Thyroid gland (tissue), 4 donors: ENCODE measurements at places on chromosomes 7 and 10.

GRCh38 chr7:27655184-27655583 is 7.5 kb downstream of the HIBADH start:
- DNase-seq: no peak

DNA sequence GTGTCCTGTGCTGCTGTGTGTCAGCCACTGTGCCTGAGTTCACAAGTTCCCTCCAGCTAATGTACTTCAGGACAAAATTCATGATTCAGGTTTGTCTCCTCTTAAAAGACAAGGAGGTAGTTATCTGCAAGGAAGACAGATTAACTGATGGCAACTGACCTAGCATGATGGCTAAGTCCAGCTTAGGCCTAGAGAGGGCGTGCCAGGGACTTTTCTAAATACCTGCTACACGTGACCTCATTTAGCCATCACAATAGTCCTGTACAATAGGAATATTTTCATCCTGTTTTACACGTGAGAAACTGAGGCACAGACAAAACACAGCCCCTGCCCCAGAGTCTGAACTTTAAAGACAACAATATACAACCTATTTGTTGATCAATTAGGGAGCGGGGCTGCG is 275.7 kb downstream of the XPNPEP1 start:
- no peak for DNase-seq

GRCh38 chr7:117731455-117731854 is 141.8 kb downstream of the CTTNBP2 start:
- no peak for DNase-seq

- no peak for DNase-seq
Observed at GRCh38 chr10:49297818-49298670, 926 bp upstream of the C10orf71 start.

- no peak for DNase-seq
Observed at GRCh38 chr10:20232079-20232705, 416.0 kb downstream of the PLXDC2 start.

DNA sequence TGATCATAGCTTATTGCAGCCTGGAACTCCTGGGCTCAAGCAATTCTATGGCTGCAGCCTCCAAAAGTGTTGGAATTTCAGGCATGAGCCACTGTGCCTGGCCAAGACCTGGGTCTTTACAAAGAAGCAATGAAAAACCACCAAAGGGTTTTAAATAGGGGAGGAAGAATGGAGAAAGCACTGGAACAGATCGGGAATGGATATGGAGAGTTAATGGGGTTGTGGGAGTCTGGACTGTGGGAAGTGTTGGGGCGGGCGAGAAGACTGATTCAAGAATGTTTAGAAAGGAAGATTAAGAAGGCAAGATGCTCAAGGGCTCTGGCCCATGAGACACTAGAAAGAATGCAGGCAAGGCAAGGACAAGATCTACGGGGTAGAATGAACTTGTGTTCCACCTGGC is 98.5 kb downstream of the CARD11 start:
- DNase-seq: no peak

GRCh38 chr7:41732843-41733306 is 30.0 kb upstream of the INHBA start:
- DNase-seq: no peak

GRCh38 chr7:50679218-50680007 is 103.3 kb downstream of the GRB10 start:
- DNase-seq: no peak

- peak; percentile 84 for DNase-seq
Observed at GRCh38 chr7:2399848-2400587, 3.4 kb upstream of the CHST12 start.

DNA sequence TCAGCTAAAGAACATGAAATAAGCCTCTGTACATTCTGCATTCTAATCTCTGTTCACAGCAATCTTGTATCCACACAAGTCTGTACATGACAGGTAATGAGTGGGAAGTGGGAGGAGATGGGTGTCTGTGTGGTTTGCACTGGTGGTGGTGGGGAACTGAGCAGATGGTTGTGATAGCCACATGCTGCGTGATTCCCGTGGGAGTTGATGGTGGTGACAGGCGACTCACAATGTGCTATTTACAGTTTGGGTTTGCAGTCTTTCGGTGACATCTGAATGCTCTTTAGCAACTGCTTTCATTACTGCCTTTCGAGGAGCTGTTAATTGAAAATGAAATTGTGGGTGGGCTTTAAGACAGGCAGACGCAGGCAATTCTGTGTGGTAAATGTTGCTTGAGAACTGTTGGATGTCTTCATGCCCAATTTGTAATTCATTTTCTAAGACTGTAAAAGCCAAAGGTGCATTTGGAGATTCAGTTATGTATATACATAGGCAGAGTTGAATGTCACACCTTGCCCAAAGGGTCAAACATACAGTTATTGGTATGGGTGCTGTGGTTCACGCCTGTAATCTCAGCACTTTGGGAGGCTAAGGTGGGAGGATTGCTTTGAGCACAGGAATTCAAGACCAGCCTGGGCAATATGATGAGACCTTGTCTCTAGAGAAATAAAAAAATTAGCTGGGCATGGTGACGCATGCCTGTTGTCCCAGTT is 308.2 kb downstream of the AUTS2 start:
- DNase-seq: no peak

GRCh38 chr7:99031496-99031895 is 112.4 kb downstream of the SMURF1 start:
- no peak for DNase-seq

DNA sequence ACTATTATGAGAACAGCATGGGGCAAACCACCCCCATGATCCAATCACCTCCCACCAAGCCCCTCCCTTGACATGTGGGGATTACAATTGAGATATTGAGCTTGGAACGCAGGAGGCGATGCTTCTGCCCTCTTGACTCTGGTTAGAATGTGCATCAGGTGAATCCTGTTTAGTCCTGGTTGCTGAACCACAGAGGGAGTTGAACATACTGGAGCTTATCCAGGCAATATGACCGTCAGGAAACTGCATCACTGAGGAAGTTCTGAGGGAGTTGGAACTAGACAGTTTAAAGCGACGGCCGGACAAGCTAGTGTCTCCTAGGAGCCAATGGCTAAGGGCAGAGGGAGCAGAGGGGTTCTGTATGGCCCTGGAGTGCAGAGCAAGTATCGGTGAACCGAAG is 31.8 kb upstream of the GARS1 start:
- DNase-seq: no peak

- no peak for DNase-seq
Observed at GRCh38 chr7:7870555-7870954, 98.0 kb upstream of the GLCCI1 start.

- DNase-seq: no peak
Observed at GRCh38 chr10:24451325-24451820, 242.4 kb downstream of the KIAA1217 start.

GRCh38 chr10:117860823-117861222 is 185.9 kb downstream of the RAB11FIP2 start:
- DNase-seq: no peak

- no peak for DNase-seq
Observed at GRCh38 chr7:75951506-75951905, 36.6 kb downstream of the POR start.

- no peak for DNase-seq
Observed at GRCh38 chr7:33762151-33762910, 143.0 kb upstream of the BMPER start.

DNA sequence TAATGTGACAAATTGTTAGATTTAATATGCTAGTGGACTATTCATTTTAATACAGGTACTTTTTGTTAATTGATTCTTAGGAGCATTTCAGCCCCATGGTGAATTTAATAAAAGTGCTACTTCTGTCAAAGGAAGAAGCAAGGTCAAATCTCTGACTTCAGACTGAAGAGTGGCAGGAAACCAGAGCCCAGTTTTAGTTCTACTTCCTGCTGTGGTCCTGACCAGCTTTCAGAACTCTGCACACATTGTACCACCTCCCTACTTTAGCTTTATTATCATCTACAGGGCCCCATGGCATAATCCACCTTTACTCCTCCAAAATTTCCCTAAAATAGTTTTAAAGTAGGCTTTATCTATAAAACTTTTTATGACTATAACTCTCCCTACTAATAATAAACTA is 33.7 kb downstream of the CTTNBP2 start:
- no peak for DNase-seq

- DNase-seq: no peak
Observed at GRCh38 chr10:128382225-128382624, 256.0 kb upstream of the MKI67 start.

DNA sequence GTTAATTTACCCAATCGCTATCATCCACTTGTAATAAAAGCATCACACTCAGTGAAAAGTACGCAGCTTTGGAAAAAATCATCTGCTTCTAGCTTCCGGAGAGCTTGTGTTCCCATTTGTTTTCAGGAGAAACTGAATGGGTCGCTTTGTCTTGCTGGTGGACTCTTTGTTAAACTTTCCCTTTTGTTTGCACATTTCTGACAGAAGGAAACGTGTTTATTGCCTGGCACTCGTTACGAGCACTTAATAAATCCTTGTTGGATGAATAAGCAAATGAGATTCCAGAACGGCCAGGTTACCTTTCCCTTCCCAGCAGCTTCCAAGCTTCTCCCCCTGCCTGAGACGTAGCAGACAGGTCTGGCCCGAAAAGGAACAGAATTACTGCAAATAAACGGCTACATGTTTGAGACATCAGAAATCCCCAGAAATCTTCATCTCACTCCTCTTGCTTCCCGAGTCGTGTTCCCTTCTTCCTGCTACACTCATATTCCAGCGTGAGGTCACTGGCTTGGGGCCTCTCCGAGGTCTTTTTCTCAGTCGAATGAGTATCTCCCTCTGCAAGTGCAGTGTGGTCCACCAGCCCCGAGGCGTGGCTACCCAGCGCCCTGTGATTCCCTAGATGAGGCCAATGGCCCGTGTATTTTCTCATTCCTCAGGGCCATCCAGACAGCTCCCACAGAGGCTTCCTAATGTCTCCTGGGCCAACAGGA is 167.2 kb downstream of the FRMD4A start:
- DNase-seq: no peak

- no peak for DNase-seq
Observed at GRCh38 chr10:1100691-1101368, 44.6 kb downstream of the WDR37 start.

DNA sequence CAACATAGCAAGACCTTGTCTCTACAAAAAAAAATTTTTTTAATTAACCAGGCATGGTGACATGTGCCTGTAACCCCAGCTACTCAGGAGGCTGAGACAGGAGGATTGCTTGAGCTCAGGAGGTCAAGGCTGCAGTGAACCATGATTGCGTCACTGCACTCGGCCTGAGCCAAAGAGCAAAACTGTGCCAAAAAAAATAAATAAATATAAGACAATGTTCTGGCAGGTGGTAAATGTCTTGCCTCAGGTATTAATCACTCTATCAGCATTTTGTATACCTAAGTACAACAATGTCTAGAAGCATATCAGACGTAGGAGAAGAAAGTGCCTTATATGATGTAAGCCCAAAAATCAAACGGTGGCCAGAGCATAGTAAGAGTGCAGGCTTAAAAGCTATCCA is 427.8 kb upstream of the C7orf33 start:
- no peak for DNase-seq

DNA sequence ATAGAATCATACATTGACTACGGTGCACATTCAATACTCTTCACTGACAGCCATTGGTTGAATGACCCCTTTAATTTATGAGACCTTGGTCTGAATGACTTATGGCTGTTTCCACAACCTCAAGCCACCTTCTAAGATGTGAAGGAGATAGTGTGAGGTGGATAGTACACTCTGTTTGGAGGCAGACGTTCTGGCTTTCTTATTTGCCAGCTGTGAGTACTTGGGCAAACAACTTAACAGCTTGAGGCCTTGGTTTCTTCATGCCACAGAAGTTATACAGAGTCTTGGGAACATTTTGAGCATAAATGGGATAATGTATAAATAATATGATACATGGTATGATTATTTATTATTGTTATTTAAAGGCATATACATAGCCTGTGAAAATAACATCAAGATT is 62.0 kb downstream of the BPGM start:
- no peak for DNase-seq

DNA sequence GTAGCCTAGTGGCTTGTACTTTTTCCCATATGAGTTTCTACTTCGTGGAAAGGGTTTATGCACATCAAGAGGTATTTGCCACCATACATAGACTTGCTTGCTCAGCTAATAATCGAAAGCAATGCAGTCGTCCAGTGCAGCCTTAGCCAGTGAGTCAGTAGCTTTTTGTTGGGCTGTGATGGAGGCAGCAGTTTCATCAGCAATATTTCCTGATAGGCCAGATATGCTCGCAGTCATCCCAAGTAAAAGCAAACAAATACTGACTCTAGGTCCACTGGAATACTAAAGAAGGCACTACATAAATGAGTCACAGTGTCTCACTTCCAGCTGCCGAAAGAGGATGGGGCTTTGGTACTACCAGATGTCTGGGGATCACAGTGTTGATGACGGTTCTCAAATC is 2.1 kb upstream of the BNIP3 start:
- DNase-seq: no peak

- peak; percentile 97 for DNase-seq
Observed at GRCh38 chr7:75994388-75995051, at the start of gene TMEM120A. TMEM120A (minus strand) TSS chr7:75994595; CDS start chr7:75994570, 25 bp downstream.

DNA sequence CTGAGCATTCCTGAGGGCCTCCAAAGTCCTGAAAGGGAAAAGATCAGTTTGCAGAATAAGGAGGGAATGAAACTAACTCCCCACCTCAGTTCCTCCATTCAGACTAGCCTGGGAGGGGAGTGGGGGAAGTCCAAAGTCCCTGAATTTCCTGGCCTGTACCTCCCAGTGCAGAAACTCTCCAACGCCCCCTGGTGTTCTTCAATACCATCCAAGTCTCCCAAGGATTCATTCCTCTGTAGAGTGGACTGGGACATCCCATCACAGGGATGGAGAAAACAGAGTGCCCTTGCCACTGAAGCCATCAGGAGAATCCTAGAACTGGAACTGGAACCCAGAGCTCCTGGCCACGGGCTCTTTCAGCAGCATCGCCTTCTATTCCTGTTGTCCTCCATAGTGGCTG is 1.6 kb upstream of the COL13A1 start:
- DNase-seq: peak; percentile 46

DNA sequence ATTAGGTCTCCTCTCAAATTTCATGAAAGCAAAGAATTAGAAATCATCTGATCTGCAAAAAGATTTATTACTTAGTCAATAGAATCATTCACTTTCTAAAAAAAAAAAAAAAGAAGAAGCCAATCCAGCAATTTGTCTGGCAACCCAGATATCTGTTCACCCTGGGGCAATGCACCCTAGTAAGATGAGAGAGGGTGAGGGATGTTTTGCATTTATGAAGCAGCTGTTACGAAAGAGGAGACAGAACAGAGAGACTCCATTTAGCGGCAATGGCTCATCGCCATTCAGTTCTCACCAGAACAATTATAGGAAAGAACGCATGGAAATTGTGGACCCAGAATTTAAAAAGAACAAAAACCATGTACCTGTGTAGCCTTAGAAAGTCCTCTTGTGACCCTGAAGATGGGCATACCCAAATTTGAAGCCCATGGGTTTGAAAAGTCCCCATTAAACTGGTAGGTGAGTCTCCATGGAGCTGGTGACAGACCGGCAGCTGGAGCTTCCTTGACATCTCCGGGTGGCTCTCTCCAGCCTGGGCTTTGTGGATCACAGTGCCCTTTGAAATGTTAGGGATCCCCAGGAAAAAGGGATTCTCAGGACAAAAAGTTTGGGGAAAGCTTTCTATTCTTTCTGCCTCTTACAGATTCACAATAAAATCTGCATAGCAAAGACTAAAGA is 45.5 kb upstream of the CCDC3 start:
- no peak for DNase-seq
